ENCODE measurements at places on chromosomes 2 and 18.

GRCh38 chr2:82993609-82994008 is 1465.5 kb downstream of the SUCLG1 start:
- no peak for DNase-seq

DNA sequence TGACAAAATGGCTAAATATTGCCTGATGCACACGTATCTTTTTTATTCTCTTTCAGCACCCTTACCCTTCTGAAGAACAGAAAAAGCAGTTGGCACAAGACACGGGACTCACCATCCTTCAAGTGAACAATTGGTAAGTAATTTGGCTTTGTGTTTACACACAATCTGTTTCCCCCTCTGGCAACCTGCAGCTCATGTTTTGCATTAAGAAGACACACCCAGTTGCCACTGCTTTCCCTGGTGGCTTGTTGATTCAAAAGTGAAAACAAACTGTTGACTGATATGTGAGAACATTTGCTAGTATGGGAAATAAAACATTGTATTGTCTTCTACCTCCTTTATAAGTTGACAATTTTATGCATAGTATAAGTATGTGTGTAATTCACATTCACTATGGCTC is 113.0 kb downstream of the MEIS1 start:
- DNase-seq = no peak

DNA sequence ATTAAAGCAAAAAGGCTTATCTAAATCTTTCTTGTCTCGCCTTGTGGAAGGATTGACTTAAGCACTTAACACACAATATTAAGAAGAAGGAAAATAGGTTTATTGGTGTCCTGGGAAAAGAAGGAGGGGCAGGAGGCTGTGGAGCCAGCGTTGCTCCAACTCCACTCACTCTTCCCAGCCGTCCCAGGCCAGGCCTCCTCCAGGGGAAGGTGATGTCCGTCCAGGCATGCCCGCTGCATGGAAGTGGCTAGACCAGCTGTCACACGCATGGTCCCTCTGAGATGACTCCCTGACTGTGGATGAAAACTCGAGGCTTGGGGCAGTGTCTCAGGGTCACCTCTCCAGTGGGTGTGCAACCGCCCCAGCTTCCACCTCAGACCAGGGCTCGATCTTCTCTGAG is 281.1 kb downstream of the GALR1 start:
- DNase-seq = no peak

GRCh38 chr2:38735999-38736320 is 15.2 kb downstream of the SRSF7 start:
- no peak for DNase-seq

DNA sequence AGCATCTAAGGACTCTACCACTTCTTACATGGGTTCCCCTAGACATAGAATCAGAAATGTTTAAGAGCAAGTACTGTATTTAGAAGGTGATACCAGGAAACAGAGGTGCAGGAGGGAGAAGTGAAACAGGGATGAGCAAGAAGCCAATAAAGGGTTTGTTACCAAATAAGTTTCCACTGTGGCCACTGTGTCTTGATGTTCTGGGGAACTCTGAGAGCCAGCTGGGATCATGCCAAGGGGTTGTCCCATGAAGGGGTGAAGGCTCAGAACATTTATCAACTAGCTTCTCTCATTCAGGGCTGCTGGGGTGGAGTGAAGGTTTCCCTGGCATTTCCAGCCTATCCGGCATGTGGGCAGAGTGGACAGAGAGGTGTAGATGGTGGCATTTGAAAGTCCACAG is 147.1 kb upstream of the SH3BP4 start:
- DNase-seq = no peak

GRCh38 chr2:12070581-12070980 is 324.1 kb downstream of the LPIN1 start:
- DNase-seq = no peak

DNA sequence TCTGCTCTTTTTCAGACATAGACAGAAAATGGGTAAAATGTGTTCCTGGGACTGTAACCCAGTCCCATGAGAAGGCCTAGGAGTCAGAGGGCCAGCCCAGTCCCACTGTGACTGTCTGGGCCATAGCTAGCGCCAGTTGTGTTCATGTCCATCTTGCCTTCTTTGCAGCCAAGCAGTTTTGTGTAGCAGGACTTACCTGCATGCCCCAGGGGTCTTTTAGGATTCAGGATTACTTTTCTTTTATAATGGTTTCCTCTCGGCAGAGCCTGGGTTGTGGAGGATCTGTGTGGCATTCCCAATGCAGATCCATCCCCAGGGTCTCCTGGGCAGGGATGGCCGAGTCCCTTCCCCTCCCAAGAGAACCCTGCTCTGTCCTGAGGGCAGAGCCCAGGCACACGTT is 90.8 kb downstream of the FHOD3 start:
- no peak for DNase-seq
